GOT3 (cell line): ENCODE measurements at places on chromosomes 2 and 18.

GRCh38 chr2:100416935-100417710 is at the start of gene CHST10:
TSS of gene CHST10 (minus strand) at chr2:100417668. CDS start at chr2:100406675, 10,993 bp downstream.
- no peak for DNase-seq

- DNase-seq: no peak
Observed at GRCh38 chr18:74916773-74917393, 292.1 kb downstream of the PTGR3 start.

GRCh38 chr18:24695168-24695567 is 234.7 kb downstream of the HRH4 start:
- DNase-seq: no peak

DNA sequence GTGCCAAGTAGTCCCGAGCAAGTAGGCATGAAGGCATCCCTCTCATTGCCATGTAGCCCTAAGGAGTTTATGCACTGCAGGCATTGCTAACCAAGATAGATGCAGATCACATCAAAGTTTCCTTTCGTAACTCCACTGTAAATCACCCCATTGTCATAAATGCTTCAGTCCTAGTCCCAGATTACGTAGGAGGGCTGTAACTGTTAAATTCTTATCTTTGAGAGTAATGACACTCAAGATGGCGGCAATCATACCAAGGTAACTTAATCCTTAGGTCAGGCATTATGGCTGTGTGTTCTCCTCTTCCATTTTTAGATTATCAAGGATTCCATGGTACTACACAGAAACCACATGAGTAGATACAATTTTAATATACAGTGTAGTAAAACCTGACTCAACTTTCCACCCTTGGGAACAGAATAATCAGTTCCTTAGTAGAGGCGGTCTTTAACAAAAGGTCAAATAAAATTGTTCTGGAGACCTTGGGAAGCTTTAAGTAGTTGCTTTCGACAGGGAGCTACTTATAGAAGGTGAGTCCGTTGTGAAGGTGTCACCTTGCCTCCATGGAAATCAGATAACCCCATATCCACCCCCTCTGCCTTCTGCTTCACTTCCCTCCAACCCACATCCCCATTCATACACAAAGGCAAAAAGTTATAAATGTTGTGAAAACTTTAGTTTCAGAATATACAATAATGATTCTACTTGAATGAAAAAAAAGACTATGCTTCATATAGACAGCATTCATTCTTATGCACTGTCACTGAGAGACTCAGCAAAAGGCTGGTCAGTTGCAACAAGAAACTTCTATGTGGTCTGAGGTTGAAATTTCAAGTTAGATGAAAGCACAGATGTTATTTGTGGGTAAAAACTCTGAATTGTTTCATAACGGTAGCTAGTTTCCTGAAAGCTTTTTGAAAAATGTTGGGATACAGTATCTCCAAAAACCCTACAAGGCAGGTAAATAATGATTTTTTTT is 64.8 kb upstream of the GALNT5 start:
- DNase-seq: no peak

- DNase-seq: no peak
Observed at GRCh38 chr2:205369813-205370212, 312.5 kb upstream of the NRP2 start.

DNA sequence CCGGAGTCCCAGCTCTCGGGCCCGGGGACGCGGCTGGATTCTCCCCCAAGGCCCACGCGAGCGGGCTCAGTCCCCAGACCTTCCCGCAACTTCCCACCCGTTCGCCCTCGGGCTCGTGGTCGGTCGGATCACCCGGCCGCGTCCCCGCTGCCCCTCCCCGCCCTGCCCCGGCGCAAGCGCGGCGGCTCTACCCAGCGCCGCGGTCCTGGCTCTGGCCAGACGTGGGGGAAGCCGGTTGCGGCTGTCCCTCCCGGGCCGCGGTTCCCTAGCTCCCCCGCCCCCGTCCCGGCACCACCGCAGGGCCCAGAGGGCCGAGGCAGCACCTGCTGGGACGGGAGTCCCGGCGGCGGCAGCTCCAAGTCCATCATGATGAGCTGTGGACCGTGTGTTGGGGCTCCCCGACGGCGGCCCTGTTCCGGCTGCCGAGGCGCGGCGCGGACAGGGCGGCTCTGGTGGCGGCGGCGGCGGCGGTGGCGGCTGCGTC is 276 bp downstream of the NFE2L2 start:
- no peak for DNase-seq

DNA sequence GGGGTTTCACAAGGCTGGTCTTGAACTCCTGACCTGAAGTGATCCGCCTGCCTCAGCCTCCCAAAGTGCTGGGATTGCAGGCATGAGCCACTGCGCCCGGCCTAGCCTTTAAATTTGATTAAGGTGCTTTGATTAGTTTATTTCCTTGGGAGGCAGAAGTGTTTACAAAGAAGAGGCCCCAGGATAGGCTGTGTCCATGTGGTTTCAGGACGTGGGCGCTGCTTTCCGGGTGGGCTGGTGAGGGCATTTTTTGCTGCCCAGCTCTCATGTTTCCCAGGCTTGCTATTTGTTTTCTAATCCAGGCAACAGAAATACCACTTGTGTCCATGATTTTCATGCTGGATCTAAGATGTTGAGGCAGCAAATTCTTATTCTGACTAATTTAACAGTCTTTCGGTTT is 124.2 kb downstream of the SH3RF3 start:
- DNase-seq: no peak

DNA sequence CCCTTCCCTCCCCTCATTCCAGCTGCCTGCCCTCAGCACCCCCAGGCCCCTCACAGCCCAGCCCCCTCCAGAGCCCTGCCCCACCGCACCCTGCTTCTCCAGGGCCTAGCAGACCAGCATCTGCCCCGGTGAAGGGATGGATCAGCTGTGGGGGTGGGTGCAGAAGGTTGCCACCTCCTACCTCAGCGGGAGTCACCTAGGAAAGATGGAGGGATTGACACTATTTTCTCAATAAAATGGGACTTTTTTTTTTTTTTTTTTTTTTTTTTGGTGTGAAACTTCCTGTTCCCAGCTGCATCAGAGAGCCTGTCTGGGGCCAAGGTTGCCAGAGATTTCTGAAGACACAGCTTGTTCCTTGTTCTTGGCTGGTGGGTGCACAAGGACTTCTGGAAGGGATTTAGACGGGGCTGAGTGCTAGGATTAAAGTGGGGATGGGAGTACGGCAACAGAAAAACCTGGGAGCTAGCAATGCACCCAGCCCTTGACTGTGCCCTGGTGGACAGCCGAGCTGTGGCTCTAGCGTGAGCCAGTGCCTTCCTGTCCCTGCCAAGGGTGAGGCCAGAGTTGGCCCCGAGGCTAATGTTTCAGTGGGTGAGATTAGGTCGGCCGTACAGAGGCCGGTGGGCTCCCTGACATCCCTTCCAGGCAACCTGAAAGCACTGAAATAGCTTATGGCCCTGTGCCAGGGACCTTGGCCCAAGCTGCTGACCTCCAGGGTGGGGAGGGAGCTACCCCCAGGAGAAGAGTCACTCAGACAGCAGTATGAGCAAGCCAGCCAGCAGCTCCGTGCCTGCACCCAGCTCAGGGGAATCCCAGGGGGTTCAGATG is 4.6 kb downstream of the B3GNT7 start:
- DNase-seq: no peak

DNA sequence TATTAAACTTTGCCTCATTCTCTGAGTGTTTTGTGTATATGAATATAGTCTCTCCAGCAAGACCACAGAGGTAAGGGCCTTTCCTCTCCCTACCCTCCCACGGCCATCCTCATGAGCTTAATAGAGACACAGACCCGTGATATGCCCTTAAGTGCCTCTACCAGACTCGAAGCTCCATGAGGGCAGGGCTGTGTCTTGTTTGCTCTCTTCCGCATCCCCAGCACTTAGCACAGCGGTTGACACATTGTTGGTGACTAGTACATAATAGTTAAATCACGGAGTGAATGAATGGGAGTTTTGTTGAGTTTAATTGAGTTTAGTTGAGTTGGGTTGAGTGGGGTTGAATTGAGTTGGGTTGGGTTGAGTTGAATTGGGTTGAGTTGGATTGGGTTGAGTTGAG is 122.3 kb downstream of the ZFP36L2 start:
- no peak for DNase-seq

DNA sequence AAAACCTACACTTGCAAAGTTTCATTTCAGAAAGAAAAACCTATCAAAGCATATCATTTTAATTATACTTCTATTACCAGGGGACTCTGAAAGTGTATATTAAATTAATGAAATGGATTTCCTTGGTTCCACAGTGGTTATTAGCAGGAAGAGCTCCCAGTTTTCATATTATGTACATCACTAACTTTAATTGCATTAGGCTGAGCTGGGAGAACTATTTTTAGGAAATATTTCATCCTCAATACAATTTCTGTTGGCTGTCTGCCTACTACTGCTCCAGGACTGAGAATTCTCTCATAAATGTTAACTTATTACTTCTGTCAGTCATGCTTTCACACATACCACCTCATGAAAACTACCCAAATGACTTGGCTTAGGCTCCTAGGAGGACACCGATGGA is 301.4 kb downstream of the CMPK2 start:
- no peak for DNase-seq

DNA sequence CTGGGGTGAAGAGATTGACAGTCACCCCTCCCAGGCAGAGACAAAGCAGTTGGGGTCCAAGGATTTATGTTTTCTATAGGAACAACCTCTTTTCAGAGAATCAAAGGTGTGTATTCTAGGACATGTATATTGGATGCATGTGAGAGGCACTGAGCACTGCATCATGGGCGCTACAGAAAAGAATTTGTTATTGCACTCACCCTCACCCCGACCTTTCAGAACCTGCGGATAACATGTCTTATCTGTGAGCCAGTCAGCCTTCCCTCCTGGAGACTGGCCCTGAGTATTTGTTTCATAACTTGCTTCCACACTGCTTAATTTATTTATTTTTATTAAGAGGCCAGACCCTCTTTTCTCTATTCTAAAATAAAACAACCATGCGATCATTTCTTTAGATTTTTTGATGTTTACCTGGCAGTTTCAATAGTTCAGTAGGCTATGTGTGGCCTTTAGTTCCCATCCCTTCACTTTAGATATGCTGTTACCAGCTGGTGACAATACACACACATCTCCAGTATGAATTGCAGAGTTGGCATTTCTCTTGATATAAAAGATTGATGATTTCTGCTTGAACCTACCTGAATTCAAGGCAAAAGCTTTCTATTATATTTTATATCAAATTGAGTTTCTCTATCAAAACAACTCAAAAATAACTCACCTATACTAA is 29.8 kb downstream of the FABP1 start:
- no peak for DNase-seq

DNA sequence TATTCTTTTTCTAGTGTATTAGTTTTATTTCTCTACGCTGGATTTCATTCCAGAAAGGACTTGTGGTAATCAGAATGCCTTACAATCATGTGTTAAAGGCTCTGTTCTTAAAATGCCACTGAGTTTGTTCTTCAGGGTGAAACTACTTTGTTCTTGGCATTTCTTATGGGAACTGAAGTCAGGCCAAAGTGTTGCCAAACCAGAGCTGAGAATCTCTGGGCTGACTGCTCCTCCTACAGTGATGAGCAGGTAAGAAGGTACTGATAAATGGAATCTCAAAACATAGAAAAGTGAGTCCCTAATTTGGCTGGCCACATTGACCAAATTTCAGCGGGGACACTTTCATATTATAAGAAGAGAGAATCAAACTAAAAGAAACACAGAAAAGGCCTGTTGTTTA is 55.1 kb upstream of the ZNF397 start:
- DNase-seq: no peak

GRCh38 chr18:45231617-45232016 is 383.7 kb upstream of the SLC14A2 start:
- no peak for DNase-seq

DNA sequence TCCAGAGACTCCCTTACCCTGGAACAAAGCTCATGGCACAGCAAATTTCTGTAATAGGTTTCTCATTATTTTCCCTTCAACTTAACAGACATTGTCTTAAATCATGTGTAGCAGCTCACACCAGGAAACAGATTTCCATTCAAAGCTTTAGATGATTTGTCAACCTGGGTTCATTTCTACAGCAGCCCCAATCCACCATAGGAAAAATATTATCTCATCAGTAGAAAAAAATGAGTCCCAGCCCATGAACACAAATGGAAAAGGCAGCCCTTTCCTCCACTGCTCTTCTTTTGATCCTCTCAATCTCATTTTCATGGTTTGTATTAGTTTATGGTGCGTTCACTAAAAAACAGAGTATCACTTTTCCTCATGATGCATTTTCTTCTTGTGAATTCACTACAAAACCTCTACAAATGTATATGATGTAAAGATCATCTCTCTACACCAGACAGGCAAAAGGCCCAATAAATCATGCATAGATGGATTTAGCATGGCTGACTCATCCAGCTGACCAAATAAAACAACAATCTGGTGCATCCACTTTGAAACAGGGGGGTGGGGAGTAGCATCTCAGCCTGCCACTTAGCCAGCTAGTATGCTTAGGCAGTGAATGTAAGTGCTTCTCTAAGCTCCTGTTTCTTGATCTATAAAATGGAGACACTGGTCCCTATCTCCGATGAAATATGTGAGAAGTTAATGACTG is 78.6 kb downstream of the SATB2 start:
- no peak for DNase-seq
